ENCODE measurements at places on chromosomes 13 and 19.
A peak's percentile ranks its signal among the peaks of the same experiment; 100 is the strongest.

DNA sequence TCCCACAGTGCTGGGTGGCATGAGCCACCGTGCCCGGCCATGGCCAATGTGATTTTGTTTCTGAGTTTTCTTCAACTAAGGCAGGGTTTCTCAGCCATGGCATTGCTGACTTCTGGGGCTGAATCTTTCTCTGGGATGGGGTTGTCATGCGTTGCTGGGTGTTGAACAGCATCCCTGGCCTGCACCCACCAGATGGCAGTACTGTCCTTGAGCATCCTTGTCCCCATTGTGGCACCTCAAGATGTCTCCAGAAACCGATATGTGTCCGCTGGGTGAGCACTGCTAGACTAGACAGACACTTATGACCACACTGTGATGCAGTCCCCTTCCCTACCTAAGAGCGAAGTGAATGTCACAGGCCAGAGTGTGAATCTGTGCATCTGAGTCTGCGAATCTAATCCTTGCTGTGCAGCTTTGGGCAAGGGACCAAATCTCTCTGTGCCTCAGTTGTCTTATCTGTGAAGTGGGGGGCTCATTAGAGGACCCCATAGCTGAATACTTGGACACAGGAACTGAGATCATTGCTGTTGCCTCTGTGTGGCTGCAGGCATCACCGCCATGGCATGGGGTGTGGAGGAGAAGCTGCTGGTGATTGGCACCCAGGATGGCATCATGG lies 50.3 kb upstream of the SIN3B start:
- peak; percentile 68 for DNase-seq

- no peak for DNase-seq
These were observed 103.9 kb downstream of the FAM216B start for GRCh38 chr13:42885325-42885724.

GRCh38 chr13:72757792-72758535 lies 23.7 kb downstream of the DIS3 start:
- no peak for DNase-seq

GRCh38 chr19:2394054-2394441 lies 33.3 kb downstream of the TIMM13 start:
- DNase-seq, result peak; percentile 19

DNA sequence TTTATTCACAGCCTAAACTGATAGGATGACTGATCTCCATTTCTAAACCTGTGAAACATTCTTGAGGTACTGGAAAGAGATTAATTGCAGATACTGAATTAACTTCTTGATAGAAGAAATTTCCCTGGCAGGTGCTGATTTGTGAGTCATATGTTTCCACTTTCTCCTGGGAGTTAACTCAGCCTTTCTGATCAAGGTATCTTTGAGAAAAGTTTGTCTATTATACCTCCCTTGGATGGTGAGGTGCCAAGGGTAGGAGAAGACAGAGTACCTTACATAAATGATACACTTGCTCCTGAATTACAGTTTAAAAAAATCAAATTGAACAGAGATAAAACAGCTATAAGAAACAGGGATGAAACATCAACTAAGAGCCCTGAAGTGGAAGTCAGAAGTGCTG lies 123.0 kb downstream of the RGCC start:
- DNase-seq, result no peak
